A172 (cell line): ENCODE measurements at places on chromosomes 3 and 15. TPM values are rescaled to one million over a fixed set of nuclear protein-coding genes. Genes with fewer than 3 reads are reported as not detected.

GRCh38 chr3:42189001-42189460 is 77.0 kb downstream of the CCK start:
- DNase-seq: no peak

DNA sequence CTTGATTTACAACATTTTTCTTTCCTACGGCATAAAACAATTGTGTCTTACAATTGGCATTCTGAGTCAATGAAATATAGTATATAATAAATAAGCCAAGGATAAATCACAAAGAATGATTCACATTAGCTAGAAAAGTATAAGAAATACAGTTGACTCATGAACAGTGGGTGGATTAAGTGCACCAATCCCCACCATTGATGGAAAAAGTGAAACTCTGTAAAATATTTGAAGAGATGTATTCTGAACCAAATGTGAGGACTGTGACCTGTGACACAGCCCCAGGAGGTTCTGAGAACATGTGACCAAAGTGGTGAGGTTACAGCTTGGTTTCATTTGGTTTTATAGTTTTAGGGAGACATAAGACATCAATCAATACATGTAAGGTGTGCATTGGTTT is 227.5 kb downstream of the ALCAM start:
- peak; percentile 29 for DNase-seq

DNA sequence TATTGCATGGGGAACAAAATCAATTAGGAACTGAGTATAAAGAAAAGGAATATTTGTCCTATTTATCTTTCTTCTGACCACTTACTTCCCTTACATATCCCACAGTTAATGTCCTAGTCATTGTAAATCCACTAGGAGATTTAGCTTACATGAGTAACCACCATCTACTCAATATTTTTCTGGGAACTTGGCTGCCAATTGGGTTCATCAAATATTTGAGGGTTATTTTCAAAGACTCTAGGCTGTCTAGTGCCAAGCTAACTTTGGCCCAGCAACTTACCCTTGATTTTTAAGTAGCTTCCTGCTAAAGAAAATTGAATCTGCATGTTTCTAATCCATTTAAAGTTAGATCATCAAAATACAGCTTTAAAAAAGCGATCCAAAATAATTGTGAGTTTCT is 362.5 kb upstream of the EPHA3 start:
- DNase-seq: no peak

GRCh38 chr3:127366383-127366782 is 78.5 kb upstream of the PRR20G start:
- no peak for DNase-seq

- peak; percentile 18 for DNase-seq
These were observed 439.9 kb upstream of the RBMS3 start for GRCh38 chr3:28840976-28841376.

GRCh38 chr3:77309460-77309859 is 269.6 kb downstream of the ROBO2 start:
- no peak for DNase-seq

GRCh38 chr15:90588427-90588826 is 58.7 kb downstream of the CRTC3 start:
- peak; percentile 69 for DNase-seq

DNA sequence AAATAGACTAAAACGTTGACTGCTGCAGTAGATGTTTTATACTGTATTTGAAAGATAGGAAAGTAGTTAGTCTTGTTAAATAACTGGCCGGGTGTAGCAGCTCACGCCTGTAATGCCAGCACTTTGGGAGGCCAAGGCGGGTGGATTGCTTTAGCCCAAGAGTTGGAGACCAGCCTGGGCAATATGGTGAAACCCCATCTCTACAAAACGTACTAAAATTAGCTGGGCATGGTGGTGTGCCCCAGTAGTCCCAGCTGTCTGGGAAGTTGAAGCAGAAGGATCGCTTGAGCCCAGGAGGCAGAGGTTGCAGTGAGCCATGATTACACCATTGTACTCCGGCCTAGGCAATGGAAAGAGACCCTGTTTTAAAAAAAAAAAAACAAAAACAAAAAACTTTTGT is 60.5 kb upstream of the ULK4 start:
- DNase-seq: no peak

DNA sequence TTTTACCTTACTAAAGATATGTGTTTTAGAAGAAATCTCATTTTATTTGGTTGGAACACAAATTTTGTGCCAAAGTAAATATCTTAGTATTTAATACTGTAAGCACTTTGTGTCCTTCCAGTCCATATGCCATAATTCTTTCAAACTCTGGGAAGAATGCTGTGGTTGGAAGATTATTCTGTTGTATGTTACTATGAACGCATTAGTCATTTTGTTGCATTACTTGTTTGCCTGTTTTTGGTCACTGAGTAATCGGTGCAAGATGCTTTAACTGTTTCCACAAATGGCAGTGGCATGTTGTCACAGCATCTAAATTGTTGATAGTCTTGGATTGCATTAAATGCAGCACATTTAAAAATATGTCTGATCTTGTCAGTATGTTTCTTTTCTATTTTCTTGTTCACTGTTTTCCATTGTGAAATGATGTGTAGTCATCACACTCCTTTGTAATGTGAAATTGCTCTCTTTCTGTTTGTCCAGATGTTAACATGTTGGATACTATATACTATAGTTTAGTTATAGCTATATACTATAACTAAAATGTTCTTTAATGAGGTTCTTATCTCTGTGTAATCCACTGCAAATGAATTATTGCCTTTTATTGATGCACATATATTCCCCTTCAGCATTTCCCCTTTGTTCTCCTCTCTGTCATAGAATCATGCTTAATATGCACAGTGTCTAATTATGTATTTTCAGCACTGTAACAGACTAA is 89.9 kb upstream of the FLNB start:
- DNase-seq: peak; percentile 74

DNA sequence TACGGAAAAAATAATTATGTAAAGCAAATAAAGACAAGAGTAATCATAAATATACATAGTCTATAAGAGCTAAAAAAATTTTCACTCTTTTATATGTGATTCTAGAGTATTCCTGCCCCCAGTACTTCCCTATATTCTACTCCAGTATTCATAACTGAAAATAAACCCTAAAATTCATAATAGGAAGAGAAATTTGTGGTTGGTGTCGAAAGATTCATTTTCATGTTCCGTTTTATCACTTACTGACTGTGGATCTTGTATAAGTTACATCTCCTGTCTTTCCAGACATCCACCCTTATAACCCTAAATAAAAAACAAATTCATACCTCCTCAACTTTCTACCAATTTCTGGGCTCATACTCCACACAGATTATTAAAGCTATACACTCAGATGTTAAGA is 16.0 kb upstream of the MBNL1 start:
- no peak for DNase-seq

DNA sequence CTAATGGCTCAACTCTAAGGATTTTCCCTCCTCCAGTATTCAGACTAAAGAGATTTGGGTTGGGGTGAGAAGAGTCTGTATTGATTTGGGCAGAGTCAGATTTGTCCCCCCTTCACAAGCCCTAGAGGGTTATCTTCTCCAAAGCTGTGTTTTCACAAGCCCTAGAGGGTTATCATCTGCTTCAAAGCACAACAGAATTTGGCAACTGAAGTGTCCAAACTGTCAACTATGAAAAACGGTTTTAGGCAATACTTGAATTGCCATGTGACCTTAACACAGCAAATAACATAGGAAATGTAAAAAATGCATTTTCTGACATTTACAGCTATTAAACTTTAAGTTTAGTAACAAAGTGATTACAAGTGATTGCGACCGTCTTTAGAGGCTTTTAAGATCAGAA is 119.9 kb downstream of the IMPG2 start:
- DNase-seq: peak; percentile 35

DNA sequence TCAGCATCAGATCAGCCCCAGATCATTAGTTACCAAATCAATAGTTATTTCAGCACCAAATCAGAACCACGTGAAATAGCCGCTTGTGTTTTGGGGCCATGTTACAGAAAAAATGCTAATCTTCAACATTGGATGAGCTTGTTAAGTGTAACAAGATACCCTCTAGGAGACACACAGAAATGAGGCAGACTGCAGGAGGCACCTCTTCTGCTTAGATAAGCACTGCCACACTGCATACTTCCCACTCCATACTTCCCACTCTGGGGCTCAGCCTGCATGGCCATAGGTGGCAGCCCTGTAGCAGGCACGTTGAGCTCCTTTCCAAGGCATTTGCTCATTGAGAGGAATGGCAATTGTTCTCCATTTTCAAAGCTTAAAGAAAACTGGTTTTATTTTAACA is 73.3 kb downstream of the CHCHD6 start:
- DNase-seq: no peak

GRCh38 chr3:146715170-146715569 is 110.0 kb upstream of the PLSCR5 start:
- DNase-seq: peak; percentile 5

DNA sequence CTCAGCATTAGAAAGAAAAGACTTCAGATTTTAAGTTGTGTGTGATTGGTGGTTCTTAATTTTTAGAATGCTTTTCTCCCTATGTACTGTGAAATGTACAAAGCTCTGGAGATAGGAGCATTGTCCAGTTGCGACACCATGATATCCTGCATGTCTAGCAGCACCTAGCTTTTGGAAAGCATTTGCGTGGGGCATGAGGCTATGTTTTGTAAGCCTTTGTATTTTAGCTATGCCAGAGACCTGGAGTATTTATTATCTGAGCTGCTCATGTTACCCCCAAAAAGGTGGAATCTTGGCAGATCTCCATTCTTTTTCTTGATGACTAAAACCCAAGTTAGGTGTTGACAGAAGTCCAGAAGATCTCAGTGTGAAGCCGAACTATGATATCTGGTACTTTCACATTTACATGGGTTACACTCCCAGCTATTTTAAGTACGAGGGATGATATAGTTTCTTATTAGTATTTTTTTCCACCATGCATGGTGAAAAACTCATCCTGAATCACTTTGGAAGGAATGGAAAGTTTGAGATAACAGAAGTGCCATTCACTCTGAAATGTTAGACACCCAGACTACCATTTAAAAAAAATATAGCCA is 126.7 kb upstream of the SAMMSON start:
- no peak for DNase-seq

DNA sequence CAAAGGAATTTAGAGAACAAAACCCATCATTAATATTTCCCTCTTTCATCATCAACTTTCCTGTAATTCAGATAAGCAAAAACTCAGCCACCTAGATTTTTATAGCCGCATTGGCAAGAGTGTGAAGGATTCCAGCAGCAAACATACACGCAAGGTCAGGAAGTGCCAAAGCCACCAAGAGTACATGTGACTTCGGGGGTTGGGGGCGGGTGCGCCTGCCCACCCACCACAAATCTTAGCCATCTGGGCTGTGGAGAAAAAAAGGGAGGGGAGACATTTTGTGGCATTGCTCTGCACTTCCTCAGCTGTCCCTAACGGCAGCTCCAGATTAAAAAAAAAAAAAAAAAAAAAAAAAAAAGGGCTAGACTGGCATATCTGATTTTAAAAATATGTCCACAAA is 148.4 kb downstream of the TNIK start:
- no peak for DNase-seq

- no peak for DNase-seq
These were observed 104.0 kb downstream of the TNIK start for GRCh38 chr3:171356251-171356650.

GRCh38 chr15:40926659-40927494 is 2.3 kb upstream of the DLL4 start:
- no peak for DNase-seq

- DNase-seq: no peak
These were observed 83.1 kb downstream of the HMG20A start for GRCh38 chr15:77503764-77504163.

DNA sequence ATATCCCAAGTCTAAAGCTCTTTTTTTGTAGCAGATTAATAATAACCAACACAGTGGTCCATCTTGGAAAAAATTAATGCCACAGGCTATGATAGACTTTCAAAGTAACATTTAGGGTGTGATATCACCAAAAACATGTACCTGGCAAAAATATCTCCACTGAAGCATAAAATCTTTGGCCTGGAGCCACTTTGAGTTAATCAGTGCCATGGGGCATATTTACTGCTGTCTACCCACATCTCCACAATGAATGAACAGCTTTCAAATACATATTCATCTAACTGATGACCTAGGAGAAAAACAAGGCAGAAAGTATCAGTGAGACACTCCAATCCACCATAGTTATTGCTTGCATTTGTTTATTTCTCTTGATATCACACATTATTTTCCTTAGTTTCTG is 296.0 kb upstream of the MDFIC2 start:
- DNase-seq: no peak

GRCh38 chr3:45985532-45986302 is 9.9 kb downstream of the FYCO1 start:
- DNase-seq: no peak

DNA sequence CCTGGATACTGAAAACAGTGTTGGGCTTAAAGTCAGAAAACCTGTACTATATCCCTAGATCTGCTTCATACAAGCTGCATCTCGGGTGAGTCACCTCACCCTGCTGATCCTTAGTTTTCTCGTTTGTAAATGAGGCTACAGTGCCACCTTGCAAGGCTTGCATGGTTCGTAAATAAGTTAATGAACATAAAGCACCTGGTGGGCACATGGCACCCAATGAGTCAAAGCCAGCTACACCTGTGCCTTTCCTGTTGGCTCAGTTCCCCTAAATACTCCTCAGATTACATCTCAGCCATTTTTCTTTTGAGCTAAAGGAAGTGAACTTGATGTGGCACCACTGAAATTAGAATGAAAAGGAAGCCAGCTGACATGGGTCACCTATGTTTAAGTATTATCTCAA is 26.5 kb downstream of the RTP1 start:
- DNase-seq: peak; percentile 45

DNA sequence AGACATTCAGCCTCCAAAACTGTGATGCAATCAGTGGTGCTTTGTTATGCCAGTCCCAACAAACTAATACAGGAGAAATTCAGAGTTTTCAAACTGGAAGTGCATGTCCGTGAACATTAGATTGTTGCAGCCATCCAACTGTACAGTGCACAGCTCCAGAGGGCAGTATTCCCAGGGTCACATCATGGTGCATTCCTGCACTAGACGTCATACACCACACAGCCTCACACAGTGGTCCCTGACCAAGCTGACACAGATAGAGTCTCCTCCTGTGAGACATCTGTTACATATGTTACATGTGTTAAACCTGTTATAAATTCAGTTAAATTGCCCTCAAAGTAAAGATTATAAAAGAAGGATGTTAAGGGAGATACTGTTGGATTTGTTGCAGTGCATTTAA is 209.0 kb downstream of the LRRN1 start:
- no peak for DNase-seq

PLA1A gene
- total RNA-seq: not detected in 2 replicates

CAMP gene
- not detected in 2 replicates for total RNA-seq

RTP3 gene
- not detected in 2 replicates for total RNA-seq

IL20RB gene
- 0.72 and 1.1 TPM in 2 replicates for total RNA-seq

FAM227B gene
- 5.9 and 8.6 TPM in 2 replicates for total RNA-seq

GOLGA8Q gene
- not detected in 2 replicates for total RNA-seq

RNF111 gene
- 13.5 and 18.4 TPM in 2 replicates for total RNA-seq

ZFAND6 gene
- total RNA-seq: 113 and 131 TPM in 2 replicates

TFDP2 gene
- total RNA-seq: 69.1 and 76.4 TPM in 2 replicates

CACNA2D2 gene
- total RNA-seq: 0.22 and 0.26 TPM in 2 replicates

FES gene
- total RNA-seq: 0.12 and 0.14 TPM in 2 replicates

TICRR gene
- total RNA-seq: 6.4 and 7.0 TPM in 2 replicates
